Gastrocnemius medialis (tissue), 4 donors: ENCODE measurements at places on chromosomes 3 and 15. TPM values are rescaled to one million over a fixed set of nuclear protein-coding genes. Genes with fewer than 3 reads are reported as not detected.

DNA sequence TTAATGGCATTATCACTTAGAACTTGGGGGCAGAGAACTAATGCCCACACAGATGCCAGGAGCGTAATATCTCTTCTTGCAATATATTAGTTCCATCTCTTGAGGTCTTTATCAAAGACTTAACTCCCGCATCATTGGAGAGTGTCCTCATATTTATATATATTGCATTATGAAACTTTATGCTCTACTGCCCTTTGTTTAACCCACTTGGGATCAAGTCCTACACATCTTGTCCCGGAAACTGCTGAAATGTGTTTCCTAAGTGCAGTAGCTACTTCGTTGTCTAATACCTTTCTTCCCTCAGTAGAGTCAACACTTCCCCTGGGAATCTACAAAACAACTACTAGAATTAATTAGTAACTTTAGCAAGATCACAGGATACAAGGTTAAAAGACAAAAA lies 1029.2 kb downstream of the OTOL1 start:
- H3K36me3 ChIP-seq = no peaks in the 10 kb centered on the region
- H3K27ac ChIP-seq = no peak overlapping the region
- H3K4me1 ChIP-seq = peaks cover 14% of the 10 kb centered on the region

DNA sequence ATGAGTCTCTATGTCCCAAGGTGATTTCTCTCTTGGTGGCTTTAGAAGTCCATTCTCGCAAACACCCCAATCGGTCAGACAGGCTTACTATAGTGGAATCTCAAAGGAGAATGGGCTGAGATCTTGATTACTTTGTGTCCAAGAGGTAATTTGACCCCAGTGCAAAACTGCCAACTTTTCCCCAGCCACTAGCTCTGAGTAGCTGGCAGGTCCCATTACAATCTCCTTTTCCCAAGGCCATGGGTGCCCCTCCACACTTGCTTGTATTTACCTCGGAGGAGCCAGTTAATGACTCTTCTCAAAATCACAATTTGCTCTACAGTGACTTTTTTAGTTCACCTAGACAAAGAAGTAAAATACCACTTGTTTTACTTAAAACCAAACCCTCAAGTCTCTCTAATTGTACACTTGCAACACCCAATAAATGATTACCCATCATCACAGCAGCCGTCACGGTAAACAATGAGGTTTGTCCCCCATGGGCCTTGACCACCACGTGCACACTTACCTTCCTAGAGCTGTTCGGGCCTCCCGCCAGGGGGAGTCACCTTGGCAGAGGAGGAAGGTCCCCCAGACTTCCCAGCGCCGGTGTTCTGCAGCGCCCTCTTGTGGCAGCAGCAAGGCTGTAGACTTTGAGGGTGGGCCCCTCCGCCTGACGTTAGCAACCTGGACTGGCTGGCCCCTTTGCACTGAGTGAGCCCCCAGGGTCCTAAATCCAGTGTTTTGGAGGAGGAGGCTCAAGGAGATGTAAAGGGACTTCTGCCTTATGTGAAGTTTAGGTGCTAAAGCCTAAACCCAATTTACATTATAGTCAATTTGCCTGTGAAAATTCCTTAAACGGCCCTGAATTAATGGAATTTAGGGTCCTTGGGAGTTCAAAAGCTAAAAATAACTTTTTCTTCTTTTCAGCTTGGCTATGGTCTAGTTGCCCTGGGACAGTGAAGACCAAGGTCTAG lies 18.7 kb upstream of the HDAC11 start:
- H3K36me3 ChIP-seq = no peaks in the 10 kb centered on the region
- H3K4me3 ChIP-seq = no peak overlapping the region
- peaks cover 28% of the 10 kb centered on the region for H3K4me1 ChIP-seq
- DNase-seq = no peak

The C2CD4A gene
- not detected for total RNA-seq

DNA sequence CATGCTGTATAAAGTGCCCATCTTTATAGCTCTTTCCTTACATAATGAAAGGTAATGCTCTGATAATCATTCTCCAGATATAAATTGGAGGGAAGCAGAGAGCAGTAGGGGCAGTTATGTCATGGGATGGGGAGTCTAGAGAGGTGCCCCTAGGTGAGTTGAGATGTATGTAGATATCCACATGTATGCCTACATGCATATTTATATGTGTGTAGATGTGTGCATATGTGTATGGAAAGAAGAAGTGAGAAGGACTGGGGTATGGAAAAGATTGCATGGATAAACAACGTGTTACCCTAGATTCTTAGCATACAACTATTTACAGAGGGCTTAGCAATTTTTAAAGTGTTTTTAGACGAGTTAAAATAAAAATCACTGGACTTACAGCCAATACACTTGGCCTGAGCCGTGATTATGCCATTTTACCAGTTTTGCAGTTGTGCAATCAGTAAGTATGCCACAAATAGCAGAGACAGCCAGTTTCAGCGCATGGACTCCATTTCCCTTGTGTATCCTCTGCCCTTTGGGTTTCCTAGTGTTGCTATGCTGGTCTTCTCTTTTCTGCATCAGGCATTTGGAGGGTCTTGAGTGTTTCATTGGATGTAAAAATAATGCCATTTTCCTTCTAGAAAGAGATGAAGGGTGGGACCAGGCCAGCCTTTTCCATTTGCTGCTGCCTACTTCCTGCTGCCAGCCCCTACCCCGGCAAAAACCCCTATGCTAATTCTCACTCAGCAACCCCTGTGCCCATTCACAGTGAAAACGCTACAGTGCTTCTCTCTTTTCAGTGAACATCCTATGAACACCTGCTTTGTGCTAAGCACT lies 199.4 kb upstream of the NR2E3 start:
- peaks cover 8% of the 10 kb centered on the region for H3K4me1 ChIP-seq
- no peaks in the 10 kb centered on the region for H3K36me3 ChIP-seq
- H3K27me3 ChIP-seq = no peaks in the 10 kb centered on the region
- no peak for DNase-seq
- no peak overlapping the region for H3K27ac ChIP-seq
- H3K4me3 ChIP-seq = no peak overlapping the region

The SCAMP5 gene
- not detected for total RNA-seq

The FBXO40 gene
- 40.8 TPM for total RNA-seq

GRCh38 chr3:24521420-24522145 lies 26.9 kb upstream of the THRB start:
- DNase-seq = peak; percentile 47
- peaks cover 17% of the 10 kb centered on the region for H3K4me1 ChIP-seq
- peak overlapping the region; percentile 87 for H3K27ac ChIP-seq
- H3K36me3 ChIP-seq = no peaks in the 10 kb centered on the region
- no peaks in the 10 kb centered on the region for H3K27me3 ChIP-seq

DNA sequence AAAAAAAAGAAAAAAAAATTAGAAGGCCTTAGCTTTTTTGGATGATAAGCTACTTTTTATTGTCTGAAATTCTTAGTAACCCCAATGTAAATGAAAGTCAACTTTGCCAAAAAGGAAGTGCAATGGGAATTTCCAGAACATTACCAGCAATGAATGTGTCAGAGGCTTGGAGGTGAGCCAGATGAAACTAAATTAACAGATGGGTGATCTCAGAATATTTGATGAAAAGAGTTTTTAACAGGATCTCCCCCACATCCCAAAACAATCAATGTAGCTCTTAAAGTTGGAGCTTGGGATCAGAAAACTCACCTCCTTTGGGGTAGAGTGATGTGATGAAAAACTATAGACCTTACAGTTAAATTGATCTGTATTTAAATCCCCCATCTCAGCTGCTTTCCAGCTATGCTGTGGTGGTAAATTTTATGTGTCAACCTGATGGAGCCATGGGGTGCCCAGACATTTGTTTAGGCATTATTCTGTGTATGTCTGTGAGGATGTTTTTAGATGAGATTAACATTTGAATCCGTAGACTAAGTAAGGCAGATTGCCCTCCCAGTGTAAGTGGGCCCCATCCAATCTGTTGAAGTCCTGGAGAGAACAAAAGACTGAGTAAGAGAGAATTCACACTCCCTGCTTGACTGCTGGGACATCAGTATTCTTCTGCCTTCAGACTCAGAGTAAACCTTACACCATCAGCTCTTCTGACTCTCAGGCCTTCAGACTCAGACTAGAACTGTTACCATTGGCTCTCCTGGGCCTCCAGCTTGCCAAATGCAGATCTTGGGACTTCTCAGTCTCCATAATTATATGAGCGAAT lies 84.3 kb upstream of the TNFSF10 start:
- no peaks in the 10 kb centered on the region for H3K36me3 ChIP-seq
- H3K4me3 ChIP-seq = no peak overlapping the region
- no peaks in the 10 kb centered on the region for H3K27me3 ChIP-seq
- peaks cover 9% of the 10 kb centered on the region for H3K4me1 ChIP-seq

The TBC1D2B gene
- 4.7 TPM for total RNA-seq

DNA sequence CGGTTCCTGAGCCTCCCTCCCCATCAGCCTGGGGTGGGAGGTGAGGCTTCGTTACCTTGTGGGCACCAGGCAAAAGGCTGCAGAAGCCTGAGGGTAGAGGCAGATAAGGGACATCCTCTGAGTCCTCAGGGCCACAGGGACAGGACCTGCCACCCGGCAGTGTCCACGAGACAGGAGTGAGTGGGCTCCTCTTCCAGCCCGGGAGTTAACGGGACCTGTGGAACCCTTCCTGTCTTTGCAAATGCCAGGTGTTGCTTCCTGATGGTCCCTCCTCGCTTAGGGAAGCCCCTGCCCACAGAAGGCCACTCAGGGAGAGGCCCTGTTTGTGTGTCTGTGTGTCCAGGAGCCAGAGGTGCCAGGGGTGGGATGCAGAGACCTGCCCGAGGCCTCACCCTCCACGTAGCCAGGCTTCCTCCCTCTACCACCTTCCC lies 111.1 kb upstream of the ALDH1A3 start:
- no peaks in the 10 kb centered on the region for H3K27me3 ChIP-seq
- no peak overlapping the region for H3K27ac ChIP-seq
- H3K36me3 ChIP-seq = no peaks in the 10 kb centered on the region
- DNase-seq = no peak
- no peaks in the 10 kb centered on the region for H3K4me1 ChIP-seq
- H3K4me3 ChIP-seq = no peak overlapping the region

GRCh38 chr15:85854345-85855097 lies 59.8 kb upstream of the KLHL25 start:
- H3K4me1 ChIP-seq = peaks cover 5% of the 10 kb centered on the region
- no peak overlapping the region for H3K4me3 ChIP-seq
- no peak overlapping the region for H3K27ac ChIP-seq
- H3K36me3 ChIP-seq = no peaks in the 10 kb centered on the region
- no peaks in the 10 kb centered on the region for H3K27me3 ChIP-seq

DNA sequence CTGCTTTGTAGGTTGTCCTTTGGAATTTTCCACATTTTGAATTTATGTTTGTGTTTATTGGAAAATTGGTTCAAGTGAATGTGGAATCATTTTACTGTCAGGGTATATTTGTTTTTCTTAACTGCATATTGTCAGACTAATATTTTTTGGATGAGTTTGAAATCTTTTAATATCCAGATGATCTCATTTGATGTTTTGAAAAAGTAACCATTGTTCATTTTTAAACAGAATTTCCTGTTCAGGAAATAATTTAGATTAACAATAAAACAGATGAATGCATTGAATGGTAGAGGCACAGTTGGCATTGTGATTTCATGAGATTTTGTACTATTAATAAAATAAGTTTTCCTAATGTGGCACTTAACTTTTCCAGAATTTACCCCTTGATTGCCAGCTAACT lies 15.5 kb downstream of the TRAK1 start:
- no peak for DNase-seq
- H3K4me1 ChIP-seq = peaks cover 13% of the 10 kb centered on the region
- no peak overlapping the region for H3K4me3 ChIP-seq
- H3K27ac ChIP-seq = peak overlapping the region; percentile 53
- no peaks in the 10 kb centered on the region for H3K36me3 ChIP-seq
- no peaks in the 10 kb centered on the region for H3K27me3 ChIP-seq

The P2RY14 gene
- total RNA-seq = 5.2 TPM

DNA sequence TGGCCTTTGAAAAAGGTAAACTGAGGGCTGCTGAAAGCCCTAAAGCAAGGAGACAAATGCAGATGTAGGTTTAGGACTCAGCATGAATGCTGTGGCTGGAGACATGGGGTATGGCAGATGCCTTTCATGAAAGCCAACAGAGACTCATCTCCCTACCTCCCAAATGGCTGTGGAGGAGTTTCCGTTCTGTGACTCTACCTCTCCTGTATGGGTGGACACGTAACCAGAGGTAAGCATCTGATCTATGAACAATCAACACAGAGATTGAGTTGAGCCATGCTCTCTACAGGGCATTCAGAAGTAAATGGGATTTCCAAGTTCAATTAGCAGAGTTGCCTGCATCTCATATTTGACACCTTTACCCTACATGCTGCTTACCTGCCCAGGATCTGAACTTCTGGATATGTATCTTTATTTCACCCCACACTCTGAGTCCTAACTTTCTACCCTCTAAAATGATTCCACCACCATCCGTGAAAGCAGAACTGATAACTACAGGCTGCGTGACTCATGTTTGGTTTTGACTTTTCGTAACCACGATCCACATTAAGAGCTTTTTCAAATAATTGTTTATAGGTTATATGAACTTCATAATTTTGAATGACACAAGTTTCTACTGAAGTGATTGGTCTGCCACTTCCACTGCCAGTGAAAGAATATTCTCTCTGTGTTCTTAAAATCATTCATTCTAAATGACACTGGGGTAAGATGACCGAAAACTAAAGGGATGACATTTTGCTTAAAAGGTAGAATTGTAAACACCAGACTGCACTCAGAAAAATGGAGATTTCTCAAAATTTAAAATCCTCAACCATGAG lies 1058.7 kb downstream of the FHIT start:
- no peak for DNase-seq
- no peak overlapping the region for H3K4me3 ChIP-seq
- H3K4me1 ChIP-seq = no peaks in the 10 kb centered on the region
- H3K27me3 ChIP-seq = no peaks in the 10 kb centered on the region

- H3K4me1 ChIP-seq = no peaks in the 10 kb centered on the region
- no peak overlapping the region for H3K27ac ChIP-seq
- DNase-seq = no peak
- H3K4me3 ChIP-seq = no peak overlapping the region
- H3K27me3 ChIP-seq = peaks cover 23% of the 10 kb centered on the region
- no peaks in the 10 kb centered on the region for H3K36me3 ChIP-seq
Observed at GRCh38 chr15:89444241-89445225, 51.9 kb downstream of the RHCG start.

The ISLR2 gene
- 1.8 TPM for total RNA-seq

The CEMIP gene
- total RNA-seq = not detected

GRCh38 chr3:121956363-121956762 lies 62.2 kb downstream of the SLC15A2 start:
- DNase-seq = no peak
- no peaks in the 10 kb centered on the region for H3K36me3 ChIP-seq
- no peak overlapping the region for H3K4me3 ChIP-seq
- H3K4me1 ChIP-seq = no peaks in the 10 kb centered on the region
- H3K27me3 ChIP-seq = no peaks in the 10 kb centered on the region

The SACM1L gene
- 28.7 TPM for total RNA-seq

The POLG gene
- total RNA-seq = 64.7 TPM

The SEMA6D gene
- 2.3 TPM for total RNA-seq

The ERICH6 gene
- not detected for total RNA-seq
